ENCODE measurements at places on chromosomes 5 and 9.

DNA sequence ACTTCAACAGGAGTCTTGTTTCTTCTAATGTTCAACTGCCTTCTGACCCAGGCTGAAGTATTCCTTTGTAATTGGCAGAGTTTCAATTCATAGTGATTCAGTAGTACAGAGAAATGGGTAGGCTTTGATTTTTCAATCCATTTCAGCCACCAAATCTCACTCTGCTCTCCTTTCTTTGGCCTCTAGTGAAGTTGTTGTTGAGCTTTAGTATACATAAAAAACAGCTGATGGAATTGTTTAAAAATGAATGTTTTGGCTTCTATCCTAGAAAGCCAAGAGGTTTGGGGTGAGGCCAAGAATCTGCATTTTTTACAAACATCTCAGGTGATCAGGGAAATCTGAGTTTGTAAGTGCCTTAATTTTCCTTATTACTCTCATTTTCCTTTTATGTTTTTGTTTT lies 182.9 kb upstream of the MAP1B start:
- no peak for DNase-seq

DNA sequence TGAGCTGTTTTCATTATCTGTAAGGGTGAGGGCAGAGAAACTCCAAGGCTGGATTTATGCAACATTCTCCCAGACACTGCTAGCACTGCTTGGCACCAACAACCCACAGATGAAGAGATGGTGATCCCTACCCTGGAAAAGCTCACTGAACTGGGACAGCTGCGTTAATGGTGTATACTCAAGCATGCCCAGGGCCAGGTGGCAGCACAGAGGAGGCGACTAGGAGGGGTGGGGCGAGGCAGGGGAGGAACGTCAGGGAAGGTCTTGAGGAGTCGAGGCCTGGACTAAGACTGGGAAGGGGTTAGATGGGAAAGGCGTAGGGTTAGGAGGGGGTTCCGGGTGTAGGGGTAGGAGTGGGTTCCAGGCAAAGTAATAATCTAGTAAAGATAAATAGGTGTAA lies 73.1 kb upstream of the TBC1D9B start:
- no peak for DNase-seq

GRCh38 chr5:177511181-177511580 lies 1.6 kb upstream of the DOK3 start:
- DNase-seq: no peak

- no peak for DNase-seq
Observed at GRCh38 chr5:146283344-146283761, 55.3 kb upstream of the POU4F3 start.

- DNase-seq: no peak
Observed at GRCh38 chr5:38782180-38782835, 63.5 kb upstream of the OSMR start.

Measured in NCI-H526 treated with DMSO at 0.1 percent for 48 hours (cell line).